ENCODE measurements at places on chromosomes 12 and 14.

DNA sequence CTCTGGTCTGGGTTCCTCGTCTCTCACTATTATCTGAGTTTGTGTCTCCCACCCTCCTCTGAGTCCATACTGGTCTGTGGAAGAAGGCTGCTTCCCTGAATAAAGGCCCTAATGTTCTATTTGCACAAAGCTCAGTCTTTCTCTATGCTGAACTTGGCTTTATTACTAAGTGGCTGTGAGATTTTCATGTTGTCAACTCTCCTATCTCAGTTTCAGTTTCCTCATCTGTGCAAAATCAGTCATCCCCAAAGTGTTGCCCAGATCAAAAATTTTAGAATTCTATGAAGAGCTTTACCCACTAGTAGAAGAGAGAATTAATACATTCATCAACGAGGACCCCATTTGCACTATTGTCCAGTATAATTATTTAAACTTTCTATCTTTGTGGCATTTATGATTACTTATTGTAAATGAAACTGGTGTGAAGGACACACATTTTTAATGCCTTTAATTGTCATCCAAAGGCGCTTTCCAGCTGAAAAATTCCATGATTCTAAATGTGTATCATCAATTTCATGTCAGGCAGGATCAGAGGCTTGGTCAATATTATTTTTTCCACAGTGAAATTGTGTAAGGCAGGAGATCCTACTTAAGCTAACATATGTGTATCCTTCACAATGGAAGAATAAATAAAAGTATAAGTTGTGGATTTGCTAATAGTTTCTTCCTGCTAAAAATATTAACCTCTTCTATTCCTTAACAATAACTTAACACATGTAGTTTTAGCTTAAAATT lies 79.1 kb upstream of the EEA1 start:
- no peak for DNase-seq

DNA sequence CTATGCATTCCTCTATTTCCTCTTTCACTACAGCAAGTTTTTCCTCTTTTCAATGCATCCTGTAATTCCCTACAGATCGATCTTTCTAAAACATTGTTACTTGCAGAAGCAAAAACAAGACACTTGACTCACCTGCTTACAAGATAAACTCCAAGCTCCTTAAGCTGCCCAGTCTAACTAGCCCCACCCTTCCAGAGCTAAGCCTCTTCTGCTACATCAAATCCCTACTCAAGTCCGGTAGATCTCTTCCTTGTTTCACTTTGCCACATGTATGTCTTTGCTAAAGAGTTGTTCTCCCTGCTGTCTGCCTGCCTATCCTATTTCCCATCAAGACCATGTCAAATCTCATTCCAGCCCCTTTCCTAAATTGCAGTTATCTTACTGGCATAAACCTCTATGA lies 724.8 kb downstream of the C12orf50 start:
- no peak for DNase-seq

GRCh38 chr14:87497301-87497700 lies 495.7 kb downstream of the GALC start:
- no peak for DNase-seq

- no peak for DNase-seq
Observed at GRCh38 chr14:92683041-92683440, 65.4 kb downstream of the LGMN start.

GRCh38 chr12:120359128-120359527 lies 9.8 kb downstream of the MSI1 start:
- no peak for DNase-seq

DNA sequence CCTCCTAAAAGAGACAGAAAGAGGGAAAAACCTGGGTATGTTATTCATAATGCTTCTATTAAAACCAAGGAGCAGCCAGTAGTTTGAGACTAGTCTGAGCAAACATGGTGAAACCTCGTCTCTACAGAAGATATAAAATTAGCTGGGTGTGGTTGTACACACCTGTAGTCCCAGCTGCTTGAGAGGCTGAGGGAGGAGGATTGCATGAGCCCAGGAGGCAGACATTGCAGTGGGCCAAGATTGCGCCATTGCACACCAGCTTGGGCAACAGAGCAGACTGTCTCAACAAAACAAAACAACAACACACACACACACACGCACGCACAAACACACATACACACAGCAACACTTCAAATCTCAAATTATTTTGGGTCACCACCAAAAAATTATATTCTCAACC lies 27.8 kb downstream of the HECTD4 start:
- DNase-seq: no peak

GRCh38 chr12:23887055-23887835 lies 62.2 kb downstream of the SOX5 start:
- no peak for DNase-seq

- no peak for DNase-seq
Observed at GRCh38 chr14:94213021-94213420, 38.9 kb downstream of the PPP4R4 start.

DNA sequence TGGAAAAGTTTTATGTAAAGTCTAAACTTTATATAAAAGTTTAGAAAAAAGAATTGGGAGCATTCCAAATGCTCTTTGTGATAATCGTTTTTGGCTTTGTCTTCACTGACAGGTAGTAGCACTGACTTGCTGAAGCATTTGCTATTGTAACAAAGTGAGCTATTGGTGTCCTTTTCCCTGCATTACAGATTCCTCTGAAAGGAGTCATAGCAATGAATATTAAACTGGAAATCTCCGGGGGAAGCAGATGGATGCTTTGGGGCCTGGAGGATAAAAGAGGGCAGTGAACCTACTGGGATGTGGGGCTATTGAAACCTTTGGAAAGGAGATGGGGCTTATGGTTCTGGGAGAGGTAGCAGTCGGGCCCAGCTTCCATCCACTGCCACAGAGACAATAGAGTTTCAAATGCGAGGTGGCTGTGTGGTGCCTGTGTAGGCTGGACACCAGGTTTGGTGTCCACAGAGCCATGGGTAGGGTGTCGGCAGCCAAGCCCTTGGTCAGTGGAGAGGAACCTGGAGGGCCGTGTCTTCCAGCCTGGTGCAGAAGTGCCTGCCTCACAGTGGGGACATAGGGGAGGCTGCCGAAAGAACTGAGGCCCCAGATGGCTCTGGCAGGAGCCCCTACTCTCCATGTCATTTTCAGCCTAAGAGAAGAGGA lies 10.1 kb downstream of the GSG1 start:
- no peak for DNase-seq

DNA sequence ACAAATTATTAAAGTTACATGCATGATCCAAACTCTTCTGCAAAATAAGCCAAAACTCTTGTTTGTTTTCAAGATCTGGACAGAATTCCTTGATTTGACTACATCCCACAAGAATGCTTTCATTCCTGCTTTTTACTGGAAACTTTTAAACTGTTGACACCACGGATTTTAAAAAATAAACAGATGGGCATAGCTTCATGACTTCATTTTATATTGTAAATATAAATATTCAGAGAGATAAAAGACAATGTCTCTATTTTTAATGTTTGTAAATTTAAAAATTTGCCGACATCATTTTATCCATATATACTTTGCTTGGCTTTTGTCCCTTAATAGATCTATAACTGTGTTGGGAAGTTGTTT lies 134.3 kb upstream of the DCN start:
- DNase-seq: no peak

GRCh38 chr14:68243450-68244010 lies 424.0 kb downstream of the RAD51B start:
- DNase-seq: no peak

DNA sequence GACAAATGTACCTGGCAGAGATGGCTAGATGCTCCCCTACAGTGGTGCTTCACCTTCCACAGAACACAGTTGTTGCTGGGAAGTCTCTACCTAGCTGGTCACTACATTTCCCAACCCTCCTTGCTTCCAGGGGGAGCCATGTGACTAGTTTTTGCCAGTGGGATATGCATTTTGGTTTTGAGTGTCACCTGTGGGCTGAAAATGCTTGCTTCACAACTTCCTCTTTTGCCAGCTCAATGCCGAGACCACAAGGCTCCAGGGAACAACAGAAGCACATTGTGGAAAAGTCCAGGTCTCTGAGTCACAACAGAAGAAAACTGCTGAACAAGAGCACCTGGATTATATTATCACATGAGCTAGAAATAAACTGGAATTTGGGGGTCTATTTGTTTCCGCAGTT lies 48.5 kb upstream of the ARHGAP5 start:
- DNase-seq: no peak

DNA sequence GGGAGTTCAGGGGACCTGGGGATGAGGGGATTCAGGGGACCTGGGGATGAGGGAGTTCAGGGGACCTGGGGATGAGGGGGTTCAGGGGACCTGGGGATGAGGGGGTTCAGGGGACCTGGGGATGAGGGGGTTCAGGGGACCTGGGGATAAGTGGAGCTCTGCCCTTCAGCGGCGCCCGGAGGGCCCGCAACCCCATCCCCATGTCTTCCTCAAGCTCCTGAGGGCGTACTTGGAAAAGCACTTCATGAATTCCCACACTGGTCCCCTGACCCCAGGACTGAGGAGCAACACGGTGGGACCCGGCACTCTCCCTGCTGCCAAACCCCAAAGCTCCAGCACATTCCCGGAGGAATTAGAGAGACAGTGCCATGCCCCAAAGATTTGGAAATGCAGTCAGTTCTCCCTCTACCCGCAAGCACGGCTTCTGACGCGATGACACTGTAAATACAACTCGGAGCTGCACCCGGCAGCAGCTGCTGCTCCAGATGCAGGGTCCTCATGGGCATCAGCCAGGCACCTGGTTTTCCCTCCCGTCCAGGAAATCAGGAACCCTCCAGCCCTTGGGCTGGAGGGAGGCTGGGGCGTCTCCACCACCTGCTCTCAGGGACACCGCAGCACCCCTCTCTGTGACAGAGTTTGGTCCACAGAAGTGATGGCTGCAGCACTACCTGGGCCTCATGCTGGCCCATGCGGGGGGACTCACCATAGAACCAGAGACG lies 32.8 kb upstream of the C14orf180 start:
- DNase-seq: no peak

- DNase-seq: peak; percentile 61
Observed at GRCh38 chr12:48903982-48904411, 21.3 kb downstream of the FKBP11 start.

- no peak for DNase-seq
Observed at GRCh38 chr14:61545726-61546455, 149.4 kb upstream of the HIF1A start.

All from stimulated activated CD8-positive, alpha-beta memory T cell treated with anti-CD3 and anti-CD28 coated beads, Interleukin-7, amount 100 ng/mL, for 1 hour (primary cell).